ENCODE measurements at places on chromosomes 1 and 21. TPM values are rescaled to one million over a fixed set of nuclear protein-coding genes. Genes with fewer than 3 reads are reported as not detected.

- DNase-seq = no peak
Measured at GRCh38 chr1:21254335-21254951, 35.8 kb downstream of the ECE1 start.

DNA sequence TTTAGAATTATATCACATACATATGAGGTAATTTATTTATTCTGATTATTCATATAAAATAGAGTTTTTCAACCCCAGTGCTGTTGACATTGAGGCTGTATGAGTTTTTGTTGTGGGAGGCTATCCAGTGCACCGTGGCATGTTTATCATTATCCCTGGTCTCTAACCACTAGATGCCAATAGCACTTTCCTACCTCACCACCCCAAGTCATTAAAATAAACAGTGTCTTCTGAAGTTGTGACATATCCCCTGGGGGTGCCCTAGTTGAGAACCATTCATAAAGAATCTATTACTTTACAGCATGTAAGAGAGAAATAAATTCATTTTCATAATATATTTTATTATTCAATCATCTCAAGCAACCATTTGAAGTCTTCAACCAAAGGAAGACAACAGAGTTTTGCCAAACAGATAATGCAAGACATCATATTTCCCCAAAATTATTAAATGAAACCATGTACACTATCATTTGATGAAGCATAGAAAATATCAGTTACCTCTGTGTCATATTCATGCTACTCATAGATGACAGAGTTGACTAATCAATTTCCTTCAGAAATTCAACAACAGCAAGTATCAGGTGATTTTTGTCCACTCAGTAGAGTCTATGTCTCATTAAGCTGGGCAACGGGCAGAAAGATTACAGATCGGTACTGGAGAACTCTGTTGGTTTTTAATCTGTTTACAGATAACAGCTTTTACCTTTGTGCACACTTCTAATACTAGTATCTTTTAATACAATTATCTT, 39.5 kb upstream of the RGS1 start:
- no peak for DNase-seq

DNA sequence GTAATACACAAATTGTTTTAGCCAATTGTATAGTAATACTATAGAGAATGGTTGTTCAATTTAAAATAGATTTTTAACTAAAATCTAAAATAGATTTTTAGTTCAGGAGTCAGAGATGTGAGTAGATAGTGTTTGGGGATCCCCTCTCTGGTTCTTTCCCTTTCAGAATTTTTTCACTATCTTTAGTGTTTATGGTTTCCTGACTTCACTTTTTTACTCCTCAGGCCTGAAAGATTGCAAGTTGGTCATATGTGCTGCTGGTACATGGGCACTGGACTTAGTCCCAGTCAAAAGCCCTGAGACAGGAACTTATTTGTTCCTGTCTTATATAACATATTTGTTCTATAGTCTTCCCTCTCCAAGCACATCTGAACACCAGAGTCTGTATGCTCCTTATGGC, 96.8 kb upstream of the ATP1B1 start:
- no peak for DNase-seq

GRCh38 chr1:230105245-230105753, 38.3 kb downstream of the GALNT2 start:
- no peak for DNase-seq

Gene PGLYRP3
- not detected for total RNA-seq

Gene MTHFR
- total RNA-seq = 21.0 TPM

Measured in Calu3 (cell line).